ENCODE measurements at places on chromosomes 1 and 21.

GRCh38 chr21:29499734-29500343 lies 201.1 kb downstream of the BACH1 start:
- no peak for DNase-seq

GRCh38 chr1:115307661-115308060 lies 30.4 kb downstream of the NGF start:
- DNase-seq: no peak

GRCh38 chr1:65148548-65149350 lies 746 bp downstream of the AK4 start:
- peak; percentile 19 for DNase-seq

DNA sequence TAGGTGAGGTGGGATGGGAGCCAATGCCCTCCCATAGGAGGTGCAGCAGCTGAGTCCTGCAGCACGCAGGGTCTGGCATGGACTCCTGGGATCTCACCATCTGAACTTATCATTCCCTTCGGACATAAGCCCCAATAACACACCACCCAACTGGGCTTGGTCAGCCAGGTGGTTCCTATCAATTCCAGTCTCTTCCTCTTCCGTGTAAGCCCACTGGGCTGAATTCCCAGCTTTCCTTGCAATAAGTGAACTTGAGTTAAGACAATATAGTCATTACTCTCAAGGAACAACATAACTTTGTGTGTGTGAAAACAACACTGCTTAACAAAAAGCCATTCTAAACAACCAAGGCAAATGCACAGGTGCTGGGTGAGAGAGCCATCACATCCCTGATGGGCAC lies 86.6 kb upstream of the EDN2 start:
- no peak for DNase-seq

- no peak for DNase-seq
These were observed 223.2 kb downstream of the SMYD3 start for GRCh38 chr1:246283771-246284410.

- DNase-seq: no peak
These were observed 55.3 kb upstream of the AK4 start for GRCh38 chr1:65092691-65093090.

DNA sequence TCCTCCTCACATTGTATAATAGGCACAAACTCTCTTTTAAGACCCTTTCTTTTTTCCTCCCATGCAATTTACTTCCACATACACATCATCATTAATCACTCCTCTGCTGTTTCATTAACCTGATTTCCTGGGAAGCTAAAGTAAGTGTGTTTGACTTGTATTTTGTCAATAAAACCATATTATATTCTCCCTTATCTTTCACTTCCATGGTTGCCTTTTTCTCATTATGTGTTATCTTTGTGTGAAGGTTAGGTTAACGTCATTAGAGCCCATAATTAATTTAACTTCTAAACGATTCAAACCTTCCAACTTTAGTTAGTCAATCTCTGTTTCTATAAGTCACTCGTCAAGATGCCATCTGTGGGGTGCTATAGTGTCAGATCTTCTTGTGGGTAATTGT lies 313.0 kb downstream of the PAPPA2 start:
- no peak for DNase-seq

- DNase-seq: no peak
These were observed 87.4 kb upstream of the CLDN14 start for GRCh38 chr21:36567216-36567885.

- DNase-seq: no peak
These were observed 9.0 kb downstream of the GON4L start for GRCh38 chr1:155847823-155848529.

DNA sequence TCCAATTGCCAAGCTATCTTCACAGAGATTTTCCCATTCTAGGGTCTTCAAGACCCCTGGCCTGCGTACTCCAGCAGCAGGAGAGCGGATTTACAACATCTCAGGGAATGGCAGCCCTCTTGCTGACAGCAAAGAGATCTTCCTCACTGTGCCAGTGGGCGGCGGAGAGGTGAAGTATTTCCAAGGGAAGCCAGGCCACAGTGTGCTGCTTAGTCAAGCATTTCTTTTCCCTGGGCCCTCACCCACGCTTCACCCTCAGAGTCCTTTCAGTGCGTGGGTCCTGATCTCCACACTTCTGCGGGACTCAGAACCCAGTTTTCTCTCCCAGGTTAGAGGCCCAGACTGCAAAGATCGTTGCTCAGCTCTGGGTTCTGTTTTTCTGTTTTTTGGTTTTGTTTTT lies 13.1 kb downstream of the CDCA8 start:
- DNase-seq: no peak

GRCh38 chr1:244659694-244660093 lies 6.8 kb downstream of the DESI2 start:
- DNase-seq: no peak

- DNase-seq: no peak
These were observed 54.7 kb downstream of the PIGK start for GRCh38 chr1:77164434-77164944.

DNA sequence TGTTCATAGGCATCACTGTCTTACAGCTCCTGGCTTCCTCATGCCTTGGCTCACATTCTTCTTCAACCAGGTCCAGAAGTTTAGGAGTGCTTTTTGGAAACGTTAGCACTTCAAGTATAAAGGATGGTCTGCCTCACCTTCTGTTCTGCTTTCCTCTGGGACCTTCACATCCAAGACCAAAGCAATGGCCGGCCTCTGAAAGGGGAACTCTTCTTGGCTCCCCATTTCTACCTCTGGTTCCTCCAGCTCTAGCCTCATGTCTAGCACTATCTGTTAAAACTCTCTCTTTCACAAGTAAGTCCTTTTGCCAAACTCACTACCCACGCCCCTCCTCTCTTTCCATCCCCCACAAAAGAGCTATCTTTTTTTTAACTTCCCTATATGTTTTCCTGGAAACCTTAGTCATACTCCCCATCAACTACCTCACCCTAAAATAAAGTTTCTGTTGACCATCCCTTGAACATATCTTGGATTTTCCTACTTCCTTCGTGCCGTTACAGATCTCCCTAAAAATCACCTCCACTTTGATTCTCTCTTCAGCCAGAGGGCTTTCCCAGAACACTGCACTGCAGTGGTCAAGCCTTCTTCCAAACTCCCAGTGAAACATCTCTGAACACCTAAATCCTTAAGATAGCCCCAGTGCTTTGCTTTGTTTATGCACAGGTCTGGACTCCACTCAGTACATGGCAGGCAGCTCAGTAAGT lies 7.9 kb downstream of the SORT1 start:
- no peak for DNase-seq

DNA sequence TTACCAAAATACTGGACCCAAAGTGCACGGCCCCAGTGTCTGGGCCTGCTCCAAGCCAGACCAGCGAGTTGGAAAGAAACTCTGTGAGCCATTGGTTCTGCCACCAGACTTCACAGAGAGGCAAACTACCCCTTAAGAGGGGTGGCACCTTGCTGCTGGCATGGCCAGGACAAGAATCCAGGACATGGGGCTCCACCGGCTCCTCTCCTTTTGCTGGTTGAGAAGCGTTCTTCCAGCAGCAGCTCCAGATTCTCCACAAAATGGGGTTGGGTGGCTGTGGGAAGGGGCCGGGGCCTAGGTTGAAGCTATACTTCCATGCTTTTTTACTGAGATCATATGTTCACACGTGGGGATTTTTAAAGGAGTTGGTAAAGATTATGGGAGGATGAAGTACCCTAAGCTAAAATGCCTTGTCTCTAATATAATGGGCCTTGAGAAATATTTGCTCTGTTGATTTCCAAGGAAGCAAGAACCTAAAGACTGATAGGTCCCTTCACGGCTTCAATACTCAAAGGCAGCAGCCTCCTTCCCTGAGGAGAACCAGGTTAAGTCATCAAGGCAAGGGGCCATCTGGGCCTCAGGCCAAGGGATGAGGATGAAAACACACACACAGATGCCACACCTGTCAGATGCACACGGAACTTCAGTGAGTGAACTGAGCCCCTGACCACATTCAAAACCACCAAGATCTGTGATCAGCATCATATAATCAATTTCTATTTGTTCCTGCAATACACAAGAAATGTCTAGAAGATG lies 3.1 kb downstream of the C1orf198 start:
- no peak for DNase-seq

DNA sequence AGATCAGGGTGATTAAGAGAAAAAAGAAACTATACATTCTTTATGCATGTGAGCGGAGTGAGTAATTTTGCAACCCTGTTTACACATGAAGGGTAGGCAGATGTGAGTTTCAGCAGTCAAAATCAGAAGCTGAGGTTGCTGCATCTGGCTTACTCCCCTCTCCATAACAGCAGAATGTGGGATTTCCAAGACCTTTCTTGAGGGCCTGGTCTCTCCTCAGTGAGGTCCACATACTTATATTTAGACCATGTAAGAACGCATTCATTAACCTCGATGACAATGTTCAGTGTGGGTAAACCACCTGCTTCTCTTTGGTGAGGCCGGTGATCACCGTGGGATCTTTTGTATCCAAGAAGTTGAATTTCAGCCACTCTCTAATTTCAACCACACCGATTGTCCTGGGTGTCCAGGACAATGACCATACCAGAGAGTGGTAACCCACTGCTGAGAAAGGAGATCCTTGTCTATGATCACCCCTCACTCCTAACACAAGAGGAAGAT lies 18.7 kb upstream of the RAP1A start:
- no peak for DNase-seq

DNA sequence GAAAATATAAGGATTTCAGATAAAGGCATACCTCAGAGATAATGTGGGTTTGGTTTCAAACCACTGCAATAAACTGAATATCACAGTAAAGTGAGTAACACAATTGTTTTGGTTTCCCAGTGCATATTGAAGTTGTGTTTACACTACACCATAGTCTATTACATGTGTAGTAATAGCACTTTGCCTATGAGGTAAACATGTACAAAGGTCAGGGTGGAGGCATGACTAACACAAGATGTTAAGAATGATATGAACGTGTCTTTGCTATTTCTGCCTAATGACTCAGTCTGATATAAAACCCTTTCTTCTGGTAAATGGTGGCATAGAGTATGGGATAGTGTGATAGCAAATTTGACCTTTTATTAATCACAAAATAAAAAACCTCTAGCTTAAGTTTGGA lies 621.5 kb upstream of the ADGRL2 start:
- DNase-seq: no peak

GRCh38 chr1:165737196-165737595 lies 31.5 kb downstream of the TMCO1 start:
- DNase-seq: no peak

GRCh38 chr1:43824795-43825194 lies 108.8 kb upstream of the ARTN start:
- no peak for DNase-seq

GRCh38 chr1:188261849-188262248 lies 1433.1 kb downstream of the PLA2G4A start:
- no peak for DNase-seq

DNA sequence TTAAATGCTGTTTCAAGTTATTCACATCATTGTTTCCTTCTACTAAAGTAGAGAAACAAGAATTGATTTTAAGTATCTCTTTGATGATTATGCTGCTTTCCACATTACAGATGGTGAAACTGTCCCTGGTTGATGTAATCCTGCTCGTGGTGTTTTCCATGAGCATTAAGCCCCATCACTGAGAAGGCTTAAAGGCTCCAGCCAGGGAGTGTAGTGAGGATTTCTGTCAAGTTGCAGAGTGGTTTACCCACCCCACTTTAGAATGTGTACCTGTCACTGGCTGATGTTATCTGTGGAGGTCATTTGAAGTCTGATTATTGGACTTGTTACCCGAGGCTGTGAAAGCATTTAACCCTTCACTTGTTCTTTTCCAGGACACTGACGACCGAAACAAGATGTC lies 12.9 kb downstream of the CERS2 start:
- no peak for DNase-seq

- no peak for DNase-seq
These were observed 896.3 kb downstream of the TTLL7 start for GRCh38 chr1:83102630-83103071.

- no peak for DNase-seq
These were observed 80.0 kb upstream of the CNTN2 start for GRCh38 chr1:204962742-204963632.

Data from CD4-positive, alpha-beta T cell treated with Interleukin-15 for 1 hour (primary cell).